Muscle of back (tissue), 13 donors: ENCODE measurements at places on chromosomes 16 and 17.

DNA sequence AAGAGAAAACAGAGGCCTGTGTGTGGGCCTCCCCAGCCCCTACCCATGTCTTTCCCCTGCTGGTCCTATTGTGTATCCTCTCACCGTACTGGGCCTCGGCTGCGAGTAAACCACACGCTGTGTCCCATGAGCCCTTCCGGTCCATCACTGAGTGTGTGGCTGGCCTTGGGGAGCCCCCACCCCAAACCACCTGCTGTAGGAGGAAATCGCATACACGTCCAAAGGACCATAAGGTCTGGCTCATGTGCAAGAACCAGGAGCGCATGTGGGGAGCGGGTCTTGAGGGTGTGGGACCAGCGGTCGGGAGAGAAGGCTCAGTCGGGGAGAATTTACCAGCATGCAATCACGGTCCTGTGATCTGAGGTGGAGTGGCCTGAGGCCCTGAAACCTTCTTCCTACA lies 38.4 kb upstream of the DNAH17 start:
- no peak for DNase-seq

GRCh38 chr17:28327031-28327607 lies 8.1 kb downstream of the TMEM97 start:
- no peak for DNase-seq

GRCh38 chr17:66210208-66210574 lies 18.3 kb upstream of the CEP112 start:
- no peak for DNase-seq

DNA sequence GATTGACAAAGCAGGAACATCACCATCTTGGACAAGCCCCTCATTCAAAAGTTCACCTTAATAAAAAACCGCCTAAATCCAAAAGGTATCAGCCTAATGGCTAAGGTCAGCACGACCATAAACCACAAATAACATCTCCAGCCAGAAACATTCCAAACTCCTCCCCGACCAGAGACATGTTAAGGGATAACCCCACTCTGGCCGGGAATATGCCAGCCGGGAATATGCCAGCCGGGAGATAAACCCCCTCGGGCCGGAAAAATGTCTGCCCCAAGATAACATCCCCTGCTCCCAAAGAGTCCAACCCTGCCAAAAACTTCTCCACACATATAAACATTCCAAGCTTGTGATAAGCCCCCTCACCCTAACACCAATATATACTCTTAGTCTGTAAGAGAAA lies 1.4 kb downstream of the DHX33 start:
- DNase-seq: no peak

- DNase-seq: no peak
These were observed 4.1 kb downstream of the ACE start for GRCh38 chr17:63480826-63481487.

DNA sequence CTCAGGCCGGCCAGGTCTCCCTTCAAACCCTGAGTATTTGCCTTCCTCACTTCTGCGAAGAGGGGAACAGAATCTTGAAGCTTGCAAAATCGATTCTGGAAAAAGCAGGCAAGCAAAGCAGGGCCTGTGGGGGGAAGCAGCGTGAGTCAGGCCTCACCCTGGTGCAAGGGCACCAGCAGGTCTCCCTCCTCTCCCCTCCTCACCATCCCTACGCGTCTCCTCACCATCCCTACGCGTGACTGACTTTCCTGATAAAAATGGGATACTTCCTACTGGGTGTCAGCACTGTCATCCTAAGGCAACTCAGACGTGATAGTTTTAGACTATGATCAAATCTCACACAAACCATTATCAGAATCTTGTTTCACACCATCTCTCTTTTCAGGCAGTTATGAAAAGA lies 12.1 kb downstream of the CMTM3 start:
- DNase-seq: no peak

GRCh38 chr17:74123350-74123749 lies 80.1 kb upstream of the RPL38 start:
- DNase-seq: no peak

DNA sequence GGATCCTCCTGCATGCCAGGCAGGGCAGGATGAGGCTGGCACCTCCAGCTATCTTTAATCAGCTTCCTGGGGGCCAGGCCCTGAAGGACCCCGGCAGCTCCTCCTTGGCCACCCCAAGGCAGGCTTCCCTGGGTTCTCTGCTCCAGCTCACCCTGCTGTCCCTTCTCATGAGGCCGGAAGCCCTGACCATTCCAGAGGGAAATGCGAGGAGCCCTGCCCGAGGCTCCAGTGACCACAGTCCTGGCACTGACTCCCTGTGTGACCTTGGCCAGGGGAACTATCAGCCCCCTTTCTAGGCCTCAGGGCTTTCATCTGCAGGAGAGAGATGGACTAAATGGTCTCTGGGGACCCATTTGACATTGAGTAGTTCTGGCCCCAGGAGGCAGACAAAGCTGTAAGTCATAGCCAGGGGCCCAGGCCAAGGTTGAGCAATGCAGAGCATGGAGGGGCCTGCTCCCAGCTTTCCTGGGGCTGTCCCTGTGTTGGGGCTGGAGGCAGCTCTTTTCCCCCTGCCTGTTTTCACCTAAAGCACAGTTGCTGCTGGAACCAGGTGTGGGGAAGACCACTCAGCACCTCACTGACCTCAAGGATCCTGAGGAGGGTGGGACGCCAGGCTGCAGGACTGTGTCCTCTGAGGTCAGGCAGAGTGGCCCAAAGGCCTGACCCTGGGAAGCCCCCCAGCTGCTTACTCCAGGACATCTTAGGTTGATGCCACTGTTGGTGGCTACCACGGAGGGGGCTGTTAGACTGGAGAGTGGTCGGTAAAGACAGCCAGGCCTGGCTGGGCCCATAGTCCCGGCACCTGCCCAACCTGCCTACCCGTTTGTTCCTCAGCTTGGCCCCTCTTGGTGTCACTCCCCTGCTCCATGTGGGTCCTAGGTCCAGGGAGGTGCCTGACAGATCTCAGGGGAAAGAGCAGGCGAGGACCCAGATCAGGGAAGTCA lies 8.1 kb downstream of the KCNH6 start:
- DNase-seq: no peak

- DNase-seq: no peak
These were observed 80.8 kb downstream of the GAS7 start for GRCh38 chr17:10117581-10118001.

DNA sequence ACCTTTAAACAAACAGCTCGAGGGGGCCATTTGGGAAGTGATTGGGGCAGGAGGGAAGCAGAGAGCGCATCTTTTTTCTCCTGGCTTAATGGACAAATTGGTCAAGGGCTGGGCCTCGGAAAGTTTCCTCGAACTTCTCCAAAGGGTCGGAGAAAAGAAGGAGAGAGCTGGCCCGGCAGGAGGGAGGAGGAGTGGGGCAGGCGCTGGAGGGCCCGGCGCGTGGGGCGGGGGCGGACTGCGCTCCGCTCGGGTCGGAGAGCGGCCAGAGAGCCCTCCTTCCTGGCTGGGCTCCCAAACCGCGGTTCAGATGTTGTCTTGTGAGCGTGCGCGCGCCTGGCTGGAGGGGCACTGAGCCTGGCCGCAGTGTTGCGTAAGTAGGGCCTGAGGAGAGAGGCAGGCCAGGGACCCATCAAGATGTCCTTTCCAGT lies 1.2 kb downstream of the MMP2 start:
- peak; percentile 95 for DNase-seq

GRCh38 chr16:65773301-65773874 lies 593.1 kb upstream of the CDH5 start:
- DNase-seq: no peak

DNA sequence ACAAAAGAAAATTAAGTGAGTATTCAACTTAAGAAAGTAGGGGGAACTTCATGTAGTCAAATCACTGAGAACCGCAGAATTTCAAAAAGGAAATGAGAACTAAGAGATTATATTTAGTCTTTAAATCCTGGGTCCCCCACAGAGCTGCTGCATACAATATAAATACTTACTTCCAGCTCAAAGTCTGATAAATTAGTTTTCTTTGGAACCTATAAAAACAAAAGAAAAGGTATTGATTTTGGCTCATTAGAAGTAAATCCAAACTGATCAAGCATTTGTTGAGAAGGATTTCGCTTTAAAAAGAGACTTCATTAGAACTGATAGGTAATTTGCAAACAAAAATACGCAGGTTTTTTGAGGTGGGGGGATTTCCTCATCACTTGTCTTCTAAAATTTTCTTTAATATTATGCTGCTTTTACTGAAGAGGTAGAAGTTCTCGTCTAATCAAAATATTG lies 21.9 kb downstream of the PARN start:
- no peak for DNase-seq

DNA sequence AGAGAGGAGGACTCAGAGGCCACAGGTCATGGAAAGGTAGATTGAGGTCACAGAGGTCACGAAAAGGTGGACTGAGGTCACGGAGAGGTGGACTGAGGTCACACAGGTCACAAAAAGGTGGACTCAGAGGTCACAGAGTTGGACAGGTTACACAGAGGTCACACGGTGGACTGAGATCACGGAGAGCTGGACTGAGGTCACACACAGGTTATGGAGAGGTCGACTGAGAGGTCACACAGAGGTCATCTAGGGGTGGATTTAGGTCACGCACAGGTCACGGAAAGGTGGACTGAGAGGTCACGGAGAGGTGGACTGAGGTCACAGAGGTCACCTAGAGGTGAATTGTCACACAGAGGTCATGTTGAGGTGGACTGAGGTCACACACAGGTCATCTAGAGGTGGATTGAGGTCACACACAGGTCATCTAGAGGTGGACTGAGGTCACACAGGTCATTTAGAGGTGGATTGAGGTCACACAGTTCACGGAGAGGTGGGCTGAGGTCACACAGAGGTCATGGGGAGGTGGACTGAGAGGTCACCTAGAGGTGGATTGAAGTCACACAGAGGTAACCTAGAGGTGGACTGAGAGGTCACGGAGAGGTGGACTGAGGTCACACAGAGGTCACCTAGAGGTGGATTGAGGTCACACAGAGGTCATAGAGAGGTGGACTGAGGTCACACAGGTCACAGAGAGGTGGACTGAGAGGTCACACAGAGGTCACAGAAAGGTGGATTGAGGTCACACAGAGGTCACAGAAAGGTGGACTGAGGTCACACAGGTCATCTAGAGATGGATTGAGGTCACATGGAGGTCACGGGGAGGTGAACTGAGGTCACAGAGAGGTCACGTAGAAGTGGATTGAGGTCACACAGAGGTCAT lies 26.7 kb upstream of the JPT2 start:
- DNase-seq: peak; percentile 25

- DNase-seq: no peak
These were observed 378.9 kb downstream of the WWOX start for GRCh38 chr16:78478267-78478861.

- no peak for DNase-seq
These were observed 124.9 kb downstream of the CMIP start for GRCh38 chr16:81569361-81570034.

DNA sequence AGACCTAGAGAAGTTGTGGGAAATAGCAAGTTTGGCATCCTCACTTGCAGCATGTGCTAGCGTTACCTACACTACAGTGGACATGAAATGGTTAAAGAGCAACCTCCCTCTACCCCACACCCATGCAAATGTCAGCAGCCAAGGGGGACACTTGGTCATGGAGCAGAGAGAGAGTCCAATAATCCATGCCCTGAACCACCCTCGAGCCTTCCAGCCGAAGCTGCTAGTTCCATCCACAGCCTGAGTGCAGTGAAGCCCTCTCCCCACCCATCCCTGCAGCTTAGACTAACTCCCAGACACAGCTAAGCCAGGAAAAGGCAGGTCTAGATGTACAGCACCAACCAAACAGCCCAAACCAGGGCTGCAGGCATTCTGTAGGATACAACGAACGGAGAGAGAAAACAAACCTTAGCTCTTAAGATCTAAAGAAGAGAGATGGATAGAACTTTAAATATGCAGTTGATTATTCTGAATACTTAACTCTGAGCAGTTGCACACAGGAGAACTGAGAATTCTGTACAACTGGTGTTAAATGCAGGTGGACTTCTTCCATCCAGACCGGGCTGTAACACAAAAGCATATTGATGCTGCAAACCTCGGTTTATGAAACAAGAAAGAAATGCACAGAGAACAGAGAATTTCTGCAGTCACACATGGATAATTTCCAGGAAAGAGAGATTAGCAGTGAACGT lies 93.8 kb downstream of the SALL1 start:
- no peak for DNase-seq

DNA sequence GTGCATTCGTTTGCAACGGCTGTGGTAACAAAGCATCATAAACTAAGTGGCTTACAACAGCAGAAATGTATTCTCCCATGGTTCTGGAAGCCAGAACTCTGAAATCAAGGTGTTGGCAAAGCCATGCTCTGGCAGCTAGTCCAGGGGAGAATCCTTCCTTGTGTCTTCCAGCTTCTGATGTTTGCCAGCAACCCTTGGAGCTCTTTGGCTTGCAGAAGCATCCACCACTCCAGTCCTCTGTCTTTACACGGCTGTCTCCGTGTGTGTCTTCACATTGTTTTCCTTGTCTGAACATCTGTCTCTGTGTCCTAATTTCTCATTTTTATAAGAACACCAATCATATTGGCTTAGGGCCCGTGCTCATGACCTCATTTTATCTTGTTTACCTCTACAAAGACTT lies 265.3 kb upstream of the HSBP1 start:
- no peak for DNase-seq
